Activated T-cell treated with anti-CD3 and anti-CD28 coated beads, Interleukin-2, amount 50 U/mL, for 72 hours (primary cell): ENCODE measurements at places on chromosomes 5 and 9.
A peak's percentile ranks its signal among the peaks of the same experiment; 100 is the strongest.

DNA sequence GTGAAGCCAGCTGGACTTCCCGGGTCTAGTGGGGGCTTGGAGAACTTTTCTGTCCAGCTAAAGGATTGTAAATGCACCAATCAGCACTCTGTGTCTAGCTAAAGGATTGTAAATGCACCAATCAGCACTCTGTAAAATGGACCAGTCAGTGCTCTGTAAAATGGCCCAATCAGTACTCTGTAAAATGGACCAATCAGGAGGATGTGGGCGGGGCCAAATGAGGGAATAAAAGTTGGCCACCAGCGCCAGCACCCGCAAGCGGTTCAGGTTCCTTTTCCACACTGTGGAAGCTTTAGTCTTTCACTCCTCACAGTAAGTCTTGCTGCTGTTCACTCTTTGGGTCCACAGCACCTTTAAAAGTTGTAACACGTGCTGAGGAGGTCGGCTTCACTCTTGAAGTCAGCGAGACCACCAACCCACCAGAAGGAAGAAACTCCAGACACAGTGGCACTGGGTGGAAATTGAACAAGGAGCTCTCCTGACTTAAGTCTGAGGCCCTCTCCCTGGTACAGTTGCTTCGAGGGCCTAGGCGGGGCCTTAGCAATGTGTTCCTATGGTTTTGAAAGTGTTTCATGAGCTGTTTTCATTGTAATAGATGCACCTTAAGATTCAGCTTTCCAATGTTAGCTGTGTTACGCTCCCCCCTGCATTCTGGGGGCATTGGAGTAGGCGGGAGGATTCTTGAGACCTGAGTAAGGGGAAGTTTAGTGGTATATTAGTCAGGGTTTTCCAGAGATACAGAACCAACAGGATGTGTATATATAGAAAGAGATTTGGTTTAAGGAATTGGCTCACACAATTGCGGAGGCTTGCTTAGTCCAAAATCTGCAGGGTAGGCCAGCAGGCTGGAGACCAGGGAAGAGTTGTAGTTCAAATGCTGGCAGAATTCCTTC is 21.5 kb upstream of the MYO10 start:
- no peak for DNase-seq

DNA sequence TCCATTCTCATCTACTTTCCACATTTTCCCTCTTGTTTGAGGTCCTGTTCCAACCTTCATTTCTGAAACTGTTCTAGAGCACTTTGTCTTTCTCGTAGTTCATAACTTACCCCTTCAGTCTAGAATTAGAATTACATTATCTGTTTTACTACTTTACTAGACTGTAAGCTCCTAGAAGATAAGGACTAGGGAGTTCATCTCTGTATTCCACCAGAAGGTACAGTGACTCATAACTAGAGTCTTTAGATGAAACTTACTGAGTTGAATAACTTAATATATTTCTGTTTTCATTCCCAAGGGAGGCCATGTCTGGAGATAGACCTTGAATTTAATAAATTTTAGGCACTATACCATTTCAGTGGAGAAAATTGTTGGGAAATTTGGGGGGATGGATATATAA is 38.7 kb downstream of the G3BP1 start:
- DNase-seq = no peak

DNA sequence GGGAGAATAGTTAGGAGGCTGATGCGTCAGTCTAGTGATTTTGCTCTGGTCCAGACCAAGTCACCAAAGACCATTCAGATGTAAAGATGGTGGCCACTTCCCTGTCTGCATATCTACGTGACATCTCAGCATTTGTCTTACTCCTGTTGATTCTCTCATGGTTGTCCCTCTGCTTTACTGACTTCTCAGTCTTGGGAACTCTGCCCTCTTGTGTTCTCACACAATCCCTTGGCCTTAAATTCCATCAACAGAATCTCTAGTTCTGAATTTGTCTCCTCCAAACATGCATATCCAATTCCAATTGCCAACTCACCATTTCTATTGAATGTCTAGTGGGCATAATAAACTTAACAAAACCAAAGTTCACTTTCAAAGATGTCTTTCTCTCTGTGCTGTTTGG is 147.8 kb downstream of the SLC24A2 start:
- no peak for DNase-seq

DNA sequence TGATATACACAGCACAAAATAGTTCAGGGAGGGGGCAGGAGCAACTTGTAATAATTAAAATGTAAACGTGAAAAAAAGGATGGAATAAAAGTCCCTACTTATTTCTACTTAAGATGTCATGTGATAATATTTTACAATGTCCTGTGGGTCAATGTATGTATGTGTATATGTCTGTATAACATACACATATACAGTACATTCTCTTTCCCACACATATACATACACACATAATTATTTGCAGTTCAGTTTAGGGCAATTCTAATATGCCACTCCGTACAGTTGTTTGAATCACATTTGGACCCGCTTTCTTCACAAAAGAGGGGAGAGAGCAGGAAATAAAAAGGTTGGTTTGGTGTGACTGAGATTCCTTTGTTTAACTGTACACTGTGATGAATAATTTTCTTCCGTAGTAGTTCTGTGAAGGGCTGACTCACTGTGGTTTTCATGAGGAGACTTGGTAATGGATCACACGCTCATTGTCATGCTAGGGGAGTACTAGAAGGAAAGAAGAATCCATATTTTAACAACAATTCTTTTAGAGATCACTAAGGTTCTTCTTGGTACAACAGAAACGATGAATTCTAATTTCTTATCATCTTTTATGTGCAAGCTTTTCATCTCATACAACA is 26.2 kb upstream of the ACOT12 start:
- DNase-seq = peak; percentile 40

DNA sequence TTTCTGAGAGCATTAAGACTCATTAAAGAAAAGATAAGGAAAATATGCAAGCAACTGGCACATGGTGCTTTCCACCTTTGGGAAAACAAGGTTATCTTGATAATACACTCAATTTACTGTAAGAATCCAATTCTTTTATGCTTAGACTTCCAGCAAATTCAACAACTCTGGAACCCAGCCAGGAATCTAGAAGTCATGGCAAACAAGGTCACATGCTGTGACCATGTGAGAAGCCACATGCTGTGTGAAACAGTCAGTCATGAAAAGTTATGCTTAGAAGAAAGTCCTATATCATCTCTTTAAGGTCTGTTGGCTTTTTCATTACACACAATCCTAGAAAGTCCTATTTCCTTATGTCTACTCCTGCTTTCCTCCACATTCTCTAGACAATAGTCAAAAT is 581.8 kb upstream of the C9orf72 start:
- DNase-seq = no peak

DNA sequence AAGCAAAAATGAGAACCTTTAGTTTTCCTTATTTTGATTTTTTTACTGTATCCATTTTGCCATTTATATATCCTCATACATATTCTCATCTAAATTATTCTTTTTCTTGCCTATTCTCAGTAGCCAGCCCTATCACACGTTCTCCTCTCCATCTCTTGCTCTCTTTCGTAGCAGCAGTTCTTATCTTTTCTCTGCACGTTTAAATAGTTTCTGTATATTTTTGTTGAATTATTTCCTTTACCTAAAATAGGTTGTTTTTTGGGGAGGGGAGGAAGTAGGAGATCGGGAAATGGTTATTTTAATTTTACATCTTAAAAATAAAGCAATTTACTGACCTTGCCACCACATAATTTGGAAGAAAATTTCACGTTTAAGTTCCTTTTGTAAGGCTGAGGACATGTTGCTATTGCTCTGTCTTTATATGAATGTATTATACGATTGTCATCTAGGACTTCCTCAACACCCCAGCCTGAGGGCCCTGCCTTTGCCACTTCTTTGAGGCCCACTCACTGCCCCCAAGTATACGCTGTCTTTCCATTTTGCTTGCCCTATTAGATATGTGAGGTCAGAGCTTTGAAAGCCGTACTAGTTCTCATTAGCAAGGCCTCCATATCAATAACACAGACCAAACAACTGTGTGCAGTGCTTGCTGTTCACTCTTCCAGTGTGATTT is 140.3 kb downstream of the GNAQ start:
- DNase-seq = no peak

DNA sequence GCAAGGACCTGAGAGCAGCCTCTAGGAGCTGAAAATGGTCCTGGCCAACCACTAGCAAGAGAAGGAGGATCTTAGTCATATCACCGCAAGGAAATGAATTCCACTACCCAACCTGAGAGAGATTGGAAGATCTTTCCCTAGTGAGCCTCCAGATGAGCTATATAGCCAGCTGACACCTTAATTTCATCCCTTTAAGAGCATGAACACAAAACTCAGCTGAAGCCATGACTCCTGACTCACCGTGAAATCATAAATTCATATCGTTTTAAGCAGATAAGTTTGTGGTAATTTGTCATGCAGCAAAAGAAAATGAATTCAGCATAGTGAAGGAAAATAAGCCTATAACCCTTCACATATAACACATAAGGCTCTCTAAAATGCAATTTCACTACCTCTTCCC is 23.5 kb downstream of the MAPKAP1 start:
- DNase-seq = no peak

DNA sequence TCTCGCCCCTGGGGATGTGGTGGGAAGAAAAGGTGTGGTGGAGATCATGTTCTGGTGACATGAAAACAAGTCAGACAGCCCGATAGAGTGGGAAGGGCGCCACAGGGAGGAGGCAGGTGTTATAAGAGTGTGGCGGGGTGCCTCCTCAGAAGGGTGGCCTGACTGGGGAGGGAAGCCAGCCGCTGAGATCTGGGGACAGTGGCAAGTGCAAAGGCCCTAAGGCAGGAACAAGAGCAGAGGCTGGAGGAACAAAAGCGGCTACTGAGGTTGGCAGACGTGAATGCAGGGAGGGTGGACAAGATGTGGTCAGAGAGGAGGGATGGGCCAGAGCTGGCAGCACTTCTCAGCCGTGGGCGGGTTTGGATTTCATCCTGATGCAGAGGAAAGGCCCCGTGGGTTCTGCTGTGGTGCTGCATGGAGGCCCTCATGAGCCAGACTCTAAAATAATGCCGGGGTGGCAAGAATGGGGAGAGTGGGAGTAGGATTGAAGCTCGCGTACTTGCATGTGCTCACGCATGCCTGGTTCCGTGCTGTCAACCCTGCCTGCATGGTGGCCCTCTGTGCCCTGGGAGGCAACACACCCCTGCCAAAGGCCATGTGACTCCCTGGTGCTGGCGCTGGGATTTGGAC is 89.2 kb downstream of the MVB12B start:
- DNase-seq = no peak

- no peak for DNase-seq
These were observed 53.4 kb upstream of the PTCH1 start for GRCh38 chr9:95570150-95570549.

- no peak for DNase-seq
These were observed 831.1 kb downstream of the NR2F1-AS1 start for GRCh38 chr5:92749943-92750342.

GRCh38 chr5:74021126-74021525 is 395.1 kb downstream of the ARHGEF28 start:
- DNase-seq = no peak

GRCh38 chr9:68961587-68961986 is 52.3 kb downstream of the PRKACG start:
- DNase-seq = no peak

GRCh38 chr9:127812936-127813675 is 10.4 kb downstream of the FPGS start:
- no peak for DNase-seq

DNA sequence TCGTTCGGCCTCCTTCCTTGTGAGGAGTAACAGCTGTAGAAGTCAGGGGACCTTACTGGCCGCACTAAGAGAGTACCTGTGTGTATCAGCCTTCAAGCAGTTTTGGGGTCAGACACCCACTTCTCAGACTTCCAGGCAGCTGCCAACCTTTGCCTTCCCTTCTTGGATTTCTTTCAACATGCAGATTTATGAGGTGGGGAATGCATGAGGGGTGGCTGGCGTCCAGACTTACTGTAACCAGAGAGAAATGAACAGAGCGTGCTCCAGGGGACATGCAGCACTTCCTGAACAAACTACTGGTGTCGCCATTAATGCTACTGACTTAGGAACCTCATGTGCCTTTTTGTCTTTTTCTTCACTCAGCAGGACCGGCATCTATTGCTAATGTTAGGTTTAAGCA is 46.7 kb downstream of the INSYN2B start:
- no peak for DNase-seq

GRCh38 chr5:54259090-54259489 is 51.3 kb downstream of the ARL15 start:
- no peak for DNase-seq

- no peak for DNase-seq
These were observed 145.4 kb downstream of the BNC2 start for GRCh38 chr9:16725066-16725465.

GRCh38 chr9:126698251-126698650 is 84.5 kb downstream of the LMX1B start:
- no peak for DNase-seq
